H1 (cell line): ENCODE measurements at places on chromosomes 13 and 19. TPM values are rescaled to one million over a fixed set of nuclear protein-coding genes. Genes with fewer than 3 reads are reported as not detected.

The TYK2 gene
- 40.8 and 42.7 TPM in 2 replicates for total RNA-seq

The FUT2 gene
- total RNA-seq, result 5.0 and 7.0 TPM in 2 replicates

The LHB gene
- total RNA-seq, result not detected in 2 replicates

DNA sequence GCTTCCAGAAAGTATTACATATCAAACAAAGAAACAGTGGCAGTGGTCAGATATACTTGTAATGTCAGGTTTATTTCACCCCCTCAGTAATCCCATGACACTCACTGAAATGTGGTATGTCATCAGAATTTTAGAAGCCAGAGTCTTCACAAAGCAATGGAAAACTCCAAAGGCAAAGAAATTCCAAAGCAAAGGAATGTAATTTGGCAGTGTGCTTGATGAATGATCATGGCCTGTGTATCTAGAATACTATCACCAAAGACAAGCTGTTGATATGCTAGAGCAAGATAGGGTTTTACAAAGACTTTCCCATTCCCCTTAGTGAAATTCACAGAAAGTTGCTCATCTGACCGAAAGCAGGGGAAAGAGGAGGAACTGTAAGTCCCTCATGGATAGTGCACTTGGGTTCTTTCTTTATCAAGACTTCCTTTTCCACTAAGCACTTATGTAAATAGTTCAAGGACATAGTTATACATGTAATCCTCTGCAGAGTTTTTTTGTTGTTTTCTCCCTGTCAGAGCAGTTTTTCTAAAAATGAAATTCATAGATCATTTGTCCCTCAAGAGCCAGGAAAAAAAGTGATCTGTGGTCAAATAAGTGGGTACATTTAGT, 243.4 kb downstream of the NHLRC3 start:
- DNase-seq, result no peak

DNA sequence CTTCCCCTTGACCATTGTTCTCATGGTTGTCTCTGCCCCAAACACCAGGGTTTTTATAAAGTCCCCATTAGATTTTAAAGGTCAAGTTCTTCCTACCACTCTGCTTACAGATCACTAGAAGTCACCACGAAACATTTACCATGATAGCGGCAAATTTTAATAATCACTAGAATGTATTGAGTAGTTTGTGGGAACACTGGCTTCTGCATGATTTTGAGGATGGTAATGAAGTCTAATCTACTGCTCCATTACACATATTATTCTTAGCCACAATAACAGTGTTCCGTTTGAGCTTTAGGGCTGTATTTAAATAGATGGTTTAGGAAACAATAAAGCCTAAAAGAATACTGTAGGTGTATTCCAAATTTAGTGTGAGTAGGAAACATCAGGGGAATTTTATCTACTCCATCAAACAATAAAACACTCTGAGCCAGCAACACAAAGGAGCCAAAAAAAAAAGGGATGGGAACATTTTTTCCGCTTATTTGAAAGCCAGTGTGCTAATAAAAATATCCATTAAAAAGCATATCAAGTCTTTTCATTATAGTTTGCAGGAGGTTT, 49.7 kb downstream of the KLF12 start:
- DNase-seq, result no peak

DNA sequence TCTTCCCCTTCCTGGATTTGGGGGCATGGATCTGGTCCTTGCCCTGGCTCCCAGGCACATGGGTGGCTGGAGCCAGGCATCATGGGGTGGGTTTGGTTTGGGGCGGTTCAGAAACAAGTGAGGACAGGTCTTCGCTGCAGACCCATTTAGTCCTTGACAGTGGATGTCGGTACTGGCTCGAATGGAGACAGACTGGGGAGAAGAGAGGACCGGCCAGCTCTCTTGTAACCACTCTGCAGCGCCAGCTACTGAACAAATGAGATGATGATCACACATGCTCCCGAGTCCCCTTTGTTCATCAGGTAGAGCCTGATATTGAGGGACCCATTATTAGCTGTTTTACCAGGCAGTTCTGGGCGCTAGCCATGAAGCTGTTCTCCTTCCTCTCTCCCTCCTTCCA, 64.5 kb downstream of the CHST8 start:
- DNase-seq, result no peak

- DNase-seq, result no peak
Measured at GRCh38 chr19:55590109-55590508, 9.2 kb downstream of the FIZ1 start.

- DNase-seq, result no peak
Measured at GRCh38 chr19:6499052-6499790, 2.9 kb downstream of the TUBB4A start.

- DNase-seq, result no peak
Measured at GRCh38 chr19:7926727-7927604, 1.0 kb upstream of the CTXN1 start.

GRCh38 chr13:106522898-106523525, 12.4 kb downstream of the EFNB2 start:
- no peak for DNase-seq

- DNase-seq, result peak; percentile 53
Measured at GRCh38 chr19:17577457-17578097, 22.1 kb downstream of the COLGALT1 start.
